ENCODE measurements at places on chromosomes 7 and 10.

- DNase-seq, result no peak
These were observed 112.4 kb downstream of the ST7 start for GRCh38 chr7:117065571-117066150.

DNA sequence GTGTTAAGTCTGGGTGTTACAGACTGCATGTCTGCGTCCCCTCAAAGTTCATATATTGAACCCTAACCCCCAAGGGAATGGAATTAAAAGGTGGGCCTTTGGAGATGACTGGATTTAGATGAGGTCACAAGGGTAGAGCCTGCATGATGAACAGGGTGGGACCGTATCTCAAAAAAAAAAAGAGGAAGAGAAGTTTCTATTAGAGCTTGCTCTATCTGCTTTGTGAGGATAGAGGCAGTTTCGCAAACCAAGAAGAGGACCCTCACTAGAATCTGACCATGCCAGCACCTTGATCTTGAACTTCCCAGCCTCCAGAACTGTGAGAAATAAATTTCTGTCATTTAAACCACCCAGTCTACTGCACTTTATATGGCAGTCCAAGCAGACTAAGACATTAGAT lies 1.4 kb downstream of the KIN start:
- no peak for DNase-seq

DNA sequence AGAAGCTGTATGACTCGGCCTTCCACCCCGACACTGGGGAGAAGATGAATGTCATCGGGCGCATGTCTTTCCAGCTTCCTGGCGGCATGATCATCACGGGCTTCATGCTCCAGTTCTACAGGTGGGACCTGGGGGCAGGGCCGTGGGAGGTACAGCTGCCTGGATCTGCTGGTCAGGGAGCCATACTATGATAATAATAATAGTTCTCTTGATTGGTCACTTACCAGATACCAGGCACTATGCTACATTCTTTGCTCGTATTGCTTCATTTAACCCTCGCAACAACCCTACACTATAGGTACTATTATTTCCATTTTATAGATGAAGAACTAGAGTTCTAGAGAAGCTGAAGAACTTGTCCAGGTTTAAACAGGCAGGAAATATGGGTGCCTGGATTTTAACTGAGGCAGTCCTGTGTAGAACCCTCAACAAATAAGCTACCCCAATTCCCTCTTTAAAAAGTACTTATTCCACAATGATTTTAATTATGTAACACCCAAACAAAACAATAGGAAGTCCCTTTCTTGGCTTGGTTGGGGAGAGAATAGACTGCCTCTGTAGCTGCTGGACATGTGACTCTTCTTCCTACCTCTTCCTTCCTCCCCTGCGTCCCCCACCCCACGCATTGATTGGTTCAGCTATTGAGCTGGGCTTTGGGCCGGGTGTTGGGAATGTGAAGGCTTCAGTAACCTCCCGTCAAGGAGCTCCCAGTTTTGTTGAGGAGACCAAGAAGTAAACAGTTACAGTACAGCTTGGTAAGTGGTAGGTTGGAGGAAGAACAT lies 12.8 kb downstream of the SFXN2 start:
- no peak for DNase-seq

DNA sequence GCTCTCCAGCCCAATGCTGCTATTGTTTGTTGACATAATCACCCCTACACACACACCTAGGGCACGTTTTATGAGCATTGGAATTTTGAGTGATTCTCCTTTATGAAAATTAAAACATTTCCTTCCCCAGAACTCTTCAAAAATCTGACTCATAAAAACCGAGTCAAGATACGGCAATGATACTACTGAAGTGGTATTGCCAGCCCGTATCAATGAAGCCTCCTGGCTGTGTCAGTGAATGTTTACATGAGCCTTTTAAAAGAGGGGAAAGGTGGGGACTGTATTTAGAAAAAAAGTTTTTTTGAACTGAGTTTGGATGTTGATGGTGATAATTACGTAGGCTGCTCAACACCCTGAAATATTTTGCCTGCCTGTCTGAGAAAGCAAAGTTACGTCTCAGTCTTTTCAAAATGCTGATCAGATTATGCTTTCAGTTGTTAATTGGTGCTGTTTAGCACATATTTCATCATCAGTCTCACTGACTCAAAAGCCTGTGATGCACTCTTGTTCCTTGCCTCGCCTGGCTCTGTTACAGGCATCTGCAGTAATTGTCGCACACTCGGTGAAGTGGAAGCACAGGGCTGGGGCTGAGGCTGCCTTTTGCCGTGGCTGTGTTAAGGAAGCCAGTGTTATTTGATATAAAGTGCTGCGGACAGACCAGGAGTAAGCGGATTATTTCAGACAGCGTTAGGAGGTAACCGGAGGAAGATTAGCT lies 157.4 kb upstream of the TCF7L2 start:
- no peak for DNase-seq

- no peak for DNase-seq
These were observed 125.2 kb downstream of the CCDC3 start for GRCh38 chr10:12876266-12876665.

GRCh38 chr7:156823435-156823834 lies 69.5 kb downstream of the LMBR1 start:
- no peak for DNase-seq

DNA sequence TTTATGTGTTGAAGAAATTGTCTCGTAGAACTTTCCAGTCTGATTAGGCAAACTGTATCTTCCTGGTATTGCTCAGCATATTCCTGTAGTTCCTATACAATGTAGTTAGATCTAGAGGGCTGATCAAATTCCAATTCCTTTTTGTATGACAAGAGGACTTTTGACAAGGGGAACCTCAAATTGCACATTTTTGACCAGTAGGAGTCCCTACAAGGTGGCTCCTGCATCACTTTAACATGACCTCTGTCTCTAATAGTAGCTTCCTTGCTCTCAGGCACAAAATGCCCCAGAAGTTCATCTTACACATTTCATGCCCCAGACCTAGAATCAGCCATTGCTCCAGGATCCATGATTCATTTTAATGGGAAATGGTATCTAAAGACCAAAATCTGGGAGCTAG lies 18.7 kb downstream of the HERPUD2 start:
- no peak for DNase-seq

- no peak for DNase-seq
These were observed 612.9 kb downstream of the PTPRN2 start for GRCh38 chr7:157974678-157975230.

- DNase-seq, result peak; percentile 26
These were observed 80.5 kb upstream of the PPIF start for GRCh38 chr10:79266543-79267312.

GRCh38 chr7:118330388-118330787 lies 105.9 kb downstream of the ANKRD7 start:
- DNase-seq, result no peak

DNA sequence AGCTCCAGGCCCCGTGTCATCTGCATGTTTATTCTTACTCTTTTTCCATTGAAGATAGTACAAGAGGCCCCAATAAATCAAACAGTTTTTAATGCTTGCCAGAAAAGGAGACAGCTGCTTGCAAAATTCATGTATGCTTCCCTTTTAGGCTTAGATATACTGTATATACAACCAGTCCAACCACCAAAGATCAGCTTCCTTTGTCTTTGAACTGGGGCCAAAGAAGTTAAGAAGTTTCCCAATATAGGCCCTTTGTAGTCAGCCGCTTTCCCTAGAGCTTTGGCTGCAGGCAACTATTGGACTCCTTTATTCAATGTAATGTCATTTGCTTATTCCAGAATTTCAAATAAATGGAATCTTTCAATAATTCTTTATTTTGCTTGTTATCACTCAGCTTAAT lies 1395.0 kb downstream of the GATA3 start:
- DNase-seq, result no peak

DNA sequence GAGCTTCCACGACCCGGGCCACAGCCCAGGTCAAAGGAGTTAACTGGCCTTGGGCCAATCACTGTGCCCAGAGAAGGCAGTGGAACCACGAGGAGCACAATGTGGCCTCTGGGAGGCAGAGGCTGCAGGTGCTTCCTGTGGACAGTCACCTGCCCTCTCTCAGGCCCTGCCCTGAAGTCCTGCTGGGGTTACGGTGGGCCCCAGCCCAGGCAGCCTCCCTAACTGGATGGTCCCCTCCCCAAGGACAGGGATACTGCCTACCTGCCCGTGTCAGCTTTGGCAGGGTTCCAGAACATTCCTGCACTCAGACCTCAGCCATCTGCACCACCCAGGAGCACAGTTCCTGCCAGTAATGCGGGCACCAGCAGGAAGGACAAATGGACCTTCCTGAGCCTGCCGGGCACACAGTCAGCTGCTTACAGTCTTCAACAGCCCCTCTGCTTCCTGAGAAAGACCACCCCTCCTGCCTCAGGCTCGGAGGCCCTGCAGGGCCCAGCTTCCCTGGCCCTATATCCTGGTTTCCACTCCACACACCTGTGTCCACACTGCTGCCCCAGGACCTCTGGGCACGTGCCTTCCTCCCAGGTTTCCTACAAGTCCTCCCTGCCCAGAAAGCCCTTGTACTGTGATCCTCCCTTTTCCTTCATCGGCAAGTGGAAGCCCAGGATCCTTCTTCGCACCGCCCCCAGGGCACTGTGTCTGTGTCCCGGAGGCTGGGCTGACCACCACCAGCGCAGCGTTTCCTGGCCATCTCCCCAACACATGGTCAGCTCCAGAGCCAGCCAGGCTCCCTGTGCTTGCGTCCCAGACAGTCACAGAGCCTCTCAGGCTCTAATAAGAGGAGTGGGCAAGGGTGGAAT lies 23.3 kb downstream of the WDR86 start:
- DNase-seq, result no peak

- DNase-seq, result no peak
These were observed 10.7 kb downstream of the IRF5 start for GRCh38 chr7:128948312-128948973.

GRCh38 chr10:2145491-2145890 lies 408.2 kb upstream of the ADARB2 start:
- DNase-seq, result no peak

DNA sequence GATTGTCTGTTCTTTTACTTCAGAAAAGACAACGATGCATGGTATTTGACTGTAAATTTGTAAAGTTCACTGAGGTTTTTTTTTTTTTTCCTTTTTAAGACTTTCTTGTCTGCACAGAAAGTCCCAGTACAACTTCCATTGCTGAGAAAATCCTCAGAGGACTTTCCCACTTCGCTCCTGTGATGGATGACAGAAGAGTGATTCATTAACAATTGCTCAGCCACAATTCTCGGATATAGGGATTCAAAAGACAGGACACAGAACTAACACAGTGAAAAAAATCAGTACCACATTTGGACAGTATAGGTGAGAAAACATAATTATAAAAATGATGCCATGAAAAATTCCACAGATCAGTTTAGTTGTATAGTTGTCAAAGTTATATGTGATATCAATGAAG lies 48.0 kb downstream of the SEC23IP start:
- DNase-seq, result no peak

Data from CD8-positive, alpha-beta T cell (primary cell).